Hippocampal formation (tissue), 2 donors: ENCODE measurements at places on chromosomes 6 and 20.

GRCh38 chr6:110020888-110021287 is 42.8 kb downstream of the GPR6 start:
- DNase-seq = no peak

DNA sequence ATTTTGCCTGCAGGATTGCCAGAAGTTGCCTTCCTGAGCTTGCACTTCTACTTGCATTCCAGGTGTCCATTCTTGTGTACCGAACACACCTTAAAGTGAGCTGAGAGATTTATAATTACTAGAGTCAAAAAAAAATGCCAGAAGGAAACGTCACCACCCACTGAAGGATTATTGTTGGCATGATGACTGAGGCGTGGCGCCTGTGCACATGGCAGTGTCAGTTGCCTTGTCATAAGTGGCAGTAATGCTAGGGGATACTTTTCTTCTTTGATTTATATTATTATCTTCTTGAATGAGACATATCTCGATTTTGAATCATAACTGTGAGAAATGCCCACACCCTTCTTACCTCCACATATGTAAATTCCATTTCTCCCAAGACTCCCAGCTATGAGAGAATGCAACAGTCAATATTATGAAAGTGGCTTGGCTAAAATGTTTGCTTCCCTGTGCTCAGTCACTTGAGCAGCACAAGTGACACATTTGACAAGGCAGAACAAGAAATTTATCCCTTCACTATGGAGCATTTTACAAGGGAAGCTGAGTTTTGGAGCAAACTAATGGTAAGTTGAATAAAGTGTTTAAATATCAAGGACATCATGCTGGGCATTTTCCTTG is 149.5 kb upstream of the SASH1 start:
- DNase-seq = no peak

DNA sequence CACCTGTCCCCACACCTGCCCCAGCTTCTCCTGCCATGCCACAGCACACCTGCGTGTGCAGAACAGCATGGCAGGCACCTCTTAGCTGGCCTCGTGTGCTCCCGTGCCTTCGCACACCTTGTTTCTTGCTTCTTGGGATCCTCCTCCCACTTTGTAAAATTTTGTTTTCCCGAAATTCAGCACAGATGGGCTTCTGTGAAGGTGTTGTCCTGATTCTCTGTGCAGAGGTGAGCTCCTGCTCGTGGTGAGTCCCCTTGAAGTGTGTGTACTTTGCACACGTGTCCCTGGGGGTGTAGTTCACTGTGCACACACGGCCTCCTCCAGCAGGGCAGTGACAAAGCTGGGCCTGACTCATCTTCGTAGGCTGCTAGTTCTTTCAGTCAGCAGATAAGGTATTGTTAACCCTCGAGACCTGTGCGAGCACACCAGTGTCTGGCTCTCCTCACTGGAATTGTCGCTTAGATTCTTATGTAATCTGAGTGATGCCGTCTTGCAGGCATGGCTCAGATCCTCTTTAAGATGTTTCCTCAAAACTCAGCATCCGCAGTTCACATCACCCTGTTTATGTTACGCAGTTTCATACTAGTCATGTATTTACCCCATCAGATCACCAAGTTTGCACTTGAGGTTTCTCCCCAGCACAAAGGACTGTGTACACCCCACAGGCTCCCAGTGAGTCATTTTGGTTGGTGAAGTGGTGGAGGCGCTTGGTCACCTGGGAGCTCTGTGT is 77.7 kb downstream of the CDYL start:
- no peak for DNase-seq

DNA sequence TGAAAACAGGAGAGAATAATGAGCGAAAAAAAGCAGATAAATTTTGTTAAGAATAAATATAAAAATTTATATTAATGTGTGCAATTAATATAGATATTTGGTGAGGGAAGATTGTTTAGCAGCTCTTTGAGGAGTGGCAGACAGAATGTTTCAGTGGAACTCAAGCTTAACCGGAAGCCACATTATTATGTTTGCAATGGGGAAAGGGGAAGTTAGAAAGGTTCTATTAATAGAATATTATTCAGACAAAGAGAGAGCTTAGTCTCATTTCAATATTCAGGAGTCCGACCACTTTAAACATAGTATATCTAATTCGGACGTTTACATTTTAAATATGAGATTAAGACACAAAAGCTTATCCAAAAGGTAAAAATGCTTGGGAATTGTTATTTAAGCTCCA is 81.6 kb upstream of the KHDRBS2 start:
- DNase-seq = no peak

DNA sequence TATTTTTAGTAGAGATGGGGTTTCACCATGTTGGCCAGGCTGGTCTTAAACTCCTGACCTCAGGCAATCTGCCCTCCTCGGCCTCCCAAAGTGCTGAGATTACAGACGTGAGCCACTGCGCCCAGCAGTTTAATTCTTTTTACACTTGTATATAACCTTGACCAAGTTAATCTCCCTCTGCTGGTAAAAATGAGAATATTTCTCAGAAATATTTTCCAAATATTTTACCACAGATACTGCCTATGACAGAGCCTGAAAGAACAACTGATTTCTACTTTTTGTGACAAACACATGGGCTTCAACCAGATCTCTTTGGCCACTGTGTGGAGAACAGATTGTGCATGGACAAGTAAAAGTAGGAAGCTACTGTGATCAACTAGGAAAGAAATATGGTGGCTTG is 21.2 kb upstream of the NHSL1 start:
- no peak for DNase-seq

- DNase-seq = no peak
These were observed 16.6 kb downstream of the DSE start for GRCh38 chr6:116387374-116387773.

GRCh38 chr20:5357946-5358345 is 41.2 kb upstream of the PROKR2 start:
- DNase-seq = no peak

DNA sequence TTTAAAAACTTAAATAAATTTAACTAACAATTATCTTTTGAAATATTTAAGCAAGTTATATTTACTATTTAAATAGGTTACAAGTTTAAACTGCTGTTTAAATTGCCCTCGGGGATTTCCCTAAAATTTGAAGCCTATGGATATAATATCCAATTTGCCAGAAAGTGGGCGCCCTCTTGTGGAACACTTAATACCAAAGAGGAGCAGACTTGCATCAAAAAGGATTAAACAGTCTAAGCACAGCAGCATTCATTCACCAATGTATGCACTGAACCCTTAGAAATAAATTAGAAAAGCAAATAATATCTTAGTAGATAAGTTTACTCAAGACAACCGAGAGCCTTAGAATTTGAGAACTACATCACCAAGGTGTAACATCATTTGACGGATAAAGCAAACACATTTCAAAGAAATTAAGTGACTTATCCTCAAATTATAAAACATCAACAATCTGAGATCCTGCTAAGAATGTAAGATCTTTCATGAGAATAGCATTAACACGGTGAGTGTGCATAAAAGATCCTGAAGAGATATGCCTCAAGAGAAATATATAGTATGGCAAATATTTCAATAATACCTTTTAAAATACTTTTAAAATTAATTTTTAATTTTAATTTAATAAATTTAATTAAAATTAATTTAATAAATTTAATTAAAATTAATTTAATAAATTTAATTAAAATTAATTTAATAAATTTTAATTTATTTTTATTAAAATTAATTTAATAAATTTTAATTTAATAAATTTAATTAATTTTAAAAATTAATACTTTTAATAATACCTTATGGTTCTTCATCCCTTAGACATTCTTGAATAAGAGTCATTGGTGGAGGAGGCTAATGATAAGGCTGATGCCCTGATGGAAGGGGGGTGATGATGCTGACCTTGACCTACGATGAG is 11.5 kb upstream of the MEP1A start:
- DNase-seq = peak; percentile 41
